Suppressor macrophage treated with lipopolysaccharide for 1 hour (primary cell): ENCODE measurements at places on chromosomes 4 and X.
A peak's percentile ranks its signal among the peaks of the same experiment; 100 is the strongest.

- DNase-seq = no peak
Measured at GRCh38 chr4:140849526-140849925, 93.3 kb upstream of the TBC1D9 start.

DNA sequence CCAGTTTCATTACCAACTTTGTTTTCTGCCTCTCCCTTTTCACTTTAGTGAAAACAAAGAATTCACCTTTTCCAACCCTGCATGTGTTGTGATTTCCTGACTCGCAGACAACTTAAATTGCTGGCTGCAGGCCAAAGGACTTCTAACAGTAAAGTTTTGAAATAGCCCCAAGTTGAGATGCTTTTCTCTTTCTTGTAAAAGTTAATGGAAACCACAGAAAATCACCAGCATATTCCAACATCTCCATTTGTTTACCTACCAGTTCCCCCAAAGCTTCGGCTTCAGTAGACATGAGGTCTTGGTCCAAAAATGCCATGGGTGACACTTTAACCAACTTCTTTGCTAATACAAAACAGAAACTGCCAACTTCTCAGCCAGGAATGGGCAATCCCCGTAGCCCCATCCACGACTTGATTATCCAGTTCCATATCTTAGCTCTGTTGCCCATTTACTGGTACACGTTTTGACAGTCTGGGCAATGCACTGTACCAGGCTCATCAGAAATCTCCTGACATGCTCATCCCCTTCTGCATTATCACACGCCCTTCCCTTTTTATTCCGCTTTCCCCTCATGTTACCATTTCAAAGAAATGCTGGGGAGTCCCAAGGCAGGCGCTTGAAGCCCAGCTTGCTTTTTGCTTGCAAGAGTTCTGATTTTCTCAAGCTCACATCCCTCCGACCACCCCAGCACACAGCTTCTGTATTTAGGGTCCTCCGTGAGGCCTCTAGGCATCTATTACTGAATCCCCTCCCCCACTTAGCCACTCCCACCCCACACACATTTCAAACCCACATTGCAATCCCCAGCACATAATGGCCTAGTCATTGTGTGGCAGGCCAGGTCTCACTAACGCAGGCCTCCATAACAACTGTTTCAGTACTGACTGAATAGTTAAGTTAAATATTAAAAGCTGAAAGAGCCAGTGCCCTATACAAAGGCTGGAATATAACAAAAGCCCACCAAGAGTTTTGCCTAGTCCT, 137.9 kb upstream of the S100G start:
- DNase-seq = no peak

DNA sequence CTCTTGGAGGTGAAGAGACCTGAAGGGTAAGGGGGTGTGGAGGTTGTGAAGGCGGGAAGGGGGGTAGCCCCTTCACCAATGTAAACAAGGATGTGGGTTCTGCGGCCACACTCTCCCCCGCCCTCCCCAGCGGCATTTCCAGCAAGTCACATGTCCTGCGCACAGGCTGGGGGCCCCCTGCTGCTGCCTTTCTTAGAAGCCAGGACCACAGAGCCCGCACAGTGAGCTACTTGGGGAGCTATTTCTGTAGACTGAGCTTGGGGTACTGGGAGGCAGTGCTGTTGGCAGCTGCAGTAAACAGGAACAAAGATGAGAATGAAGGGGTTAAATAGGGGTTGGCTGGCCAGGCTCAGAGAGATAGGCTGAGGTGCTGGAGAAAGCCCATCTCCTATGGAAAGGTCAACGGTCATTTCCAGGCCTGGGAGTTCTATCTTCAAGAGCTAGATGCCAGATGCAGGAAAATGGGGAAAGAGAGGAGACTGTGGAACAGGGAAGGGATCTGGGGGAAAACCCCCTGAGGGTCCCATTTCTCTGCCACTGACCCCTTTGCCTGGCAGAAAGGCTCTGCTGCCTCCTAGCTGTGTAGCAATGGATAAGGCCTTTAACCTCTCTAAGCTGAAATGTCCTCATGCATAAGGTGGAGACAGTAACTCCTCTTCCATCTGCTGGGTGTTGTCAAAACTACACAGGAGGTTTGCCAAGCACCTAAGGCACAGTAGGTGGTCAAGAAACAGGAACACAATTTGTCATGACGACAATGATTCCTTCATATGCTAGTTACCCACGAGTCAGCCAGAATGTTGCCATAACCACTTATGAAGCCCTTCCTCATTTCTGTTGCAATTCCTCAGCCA, 18.5 kb upstream of the PIM2 start:
- DNase-seq = peak; percentile 85

DNA sequence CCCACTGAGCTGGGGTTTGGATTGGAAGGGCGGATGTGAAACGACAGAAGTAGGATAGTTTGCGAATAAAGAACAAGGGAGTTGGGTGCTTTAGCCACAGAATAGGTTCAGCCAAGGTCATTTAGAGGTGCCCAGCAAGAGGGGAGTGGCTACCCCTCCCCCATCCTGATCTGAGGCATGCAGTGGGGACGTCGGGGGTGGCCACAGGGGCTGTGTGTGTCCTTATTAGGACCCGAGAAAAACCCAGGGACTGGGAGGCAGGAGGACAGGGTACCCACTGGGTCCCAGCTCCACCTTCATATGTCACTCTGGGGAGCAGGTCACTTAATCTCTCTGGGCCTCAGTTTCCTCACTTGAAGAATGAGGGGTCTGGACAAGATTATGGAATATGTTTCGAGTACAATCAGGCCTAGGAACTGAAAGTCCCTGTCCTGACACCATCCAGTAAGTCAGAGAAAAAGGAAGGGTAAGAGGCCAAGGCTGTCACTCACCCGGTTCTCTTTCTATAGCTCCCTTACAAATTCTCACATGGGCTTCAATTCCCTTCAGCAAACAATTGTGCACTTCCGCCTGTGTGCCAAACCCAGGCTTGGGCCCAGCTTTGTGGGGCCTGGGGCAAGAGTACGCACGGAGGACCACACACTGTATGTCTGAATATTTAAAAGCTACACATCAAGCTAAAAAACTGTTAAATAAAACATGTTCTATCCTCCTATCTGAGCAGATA, 4.2 kb upstream of the NYX start:
- DNase-seq = peak; percentile 54

DNA sequence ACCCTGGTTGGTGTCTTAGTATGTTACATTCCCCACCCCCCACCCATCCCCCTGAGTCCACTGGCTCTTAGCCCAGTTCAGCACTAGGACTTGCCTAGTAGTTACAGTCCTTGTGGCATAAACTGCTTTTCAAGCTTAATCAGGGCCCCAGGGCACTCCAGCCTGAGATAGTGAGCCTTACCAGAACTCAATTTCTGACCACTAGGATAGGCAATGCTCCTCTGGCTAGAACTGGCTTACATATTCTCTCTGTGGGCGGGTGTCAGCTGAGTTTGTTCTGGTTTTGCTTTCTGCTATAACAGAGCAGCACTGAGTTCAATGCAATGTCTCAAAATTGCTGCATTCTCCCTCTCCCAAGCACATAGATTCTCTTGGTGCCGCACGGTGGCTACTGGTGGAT, 391.4 kb upstream of the DIPK2B start:
- DNase-seq = peak; percentile 44

GRCh38 chr4:104826171-104826570, 320.5 kb upstream of the TET2 start:
- DNase-seq = no peak

DNA sequence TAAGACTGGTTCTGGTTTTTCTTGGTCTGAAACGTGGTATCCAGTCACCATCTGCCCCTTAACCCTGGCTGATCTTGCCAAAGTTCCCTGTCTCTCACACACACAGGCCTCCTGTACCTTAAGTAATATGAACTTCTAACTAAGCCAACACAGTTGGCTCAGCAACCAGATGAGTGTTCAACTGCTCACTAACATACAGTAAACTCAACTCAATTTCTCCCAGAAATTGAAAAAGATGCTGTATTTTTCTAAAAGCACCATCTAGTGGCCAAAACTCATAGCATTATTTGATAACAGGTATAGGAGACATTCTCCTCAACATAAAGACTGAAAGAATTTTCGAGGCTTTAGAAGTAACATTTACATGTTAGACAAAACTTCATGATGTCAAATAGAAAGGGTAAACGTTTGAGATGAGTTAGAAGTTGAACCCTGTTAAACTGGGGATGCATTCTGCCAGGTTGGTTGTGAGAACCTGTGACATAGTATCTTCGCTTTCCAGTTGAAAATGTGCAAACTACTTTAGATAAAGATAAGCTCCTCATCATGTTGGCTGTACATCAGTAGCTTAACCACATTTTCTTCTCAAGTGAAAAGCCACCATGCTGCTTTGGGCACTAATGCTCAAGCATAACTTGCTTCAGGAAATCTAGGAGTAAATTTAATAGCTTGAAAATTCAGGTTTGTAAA, 31.2 kb downstream of the CCNI start:
- peak; percentile 63 for DNase-seq

DNA sequence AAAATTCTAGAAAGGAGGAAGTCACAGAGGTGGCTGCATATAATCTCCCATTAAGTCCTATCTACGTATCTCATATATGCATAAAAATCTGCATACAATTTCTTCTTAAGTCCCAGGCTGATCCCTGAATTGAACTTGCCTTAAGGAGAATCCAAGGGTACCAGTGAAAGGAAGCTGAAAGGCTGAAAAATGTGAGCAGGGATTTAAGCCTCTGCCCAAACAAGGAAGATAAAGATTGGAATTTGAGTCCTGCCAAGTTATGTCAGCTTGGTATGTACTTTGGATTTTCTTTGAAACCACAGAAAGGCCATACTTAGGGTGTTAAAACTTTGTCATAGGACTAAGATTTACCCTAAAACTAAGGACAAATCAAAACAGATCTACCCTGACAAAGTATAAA, 26.5 kb upstream of the GEMIN8 start:
- DNase-seq = no peak

DNA sequence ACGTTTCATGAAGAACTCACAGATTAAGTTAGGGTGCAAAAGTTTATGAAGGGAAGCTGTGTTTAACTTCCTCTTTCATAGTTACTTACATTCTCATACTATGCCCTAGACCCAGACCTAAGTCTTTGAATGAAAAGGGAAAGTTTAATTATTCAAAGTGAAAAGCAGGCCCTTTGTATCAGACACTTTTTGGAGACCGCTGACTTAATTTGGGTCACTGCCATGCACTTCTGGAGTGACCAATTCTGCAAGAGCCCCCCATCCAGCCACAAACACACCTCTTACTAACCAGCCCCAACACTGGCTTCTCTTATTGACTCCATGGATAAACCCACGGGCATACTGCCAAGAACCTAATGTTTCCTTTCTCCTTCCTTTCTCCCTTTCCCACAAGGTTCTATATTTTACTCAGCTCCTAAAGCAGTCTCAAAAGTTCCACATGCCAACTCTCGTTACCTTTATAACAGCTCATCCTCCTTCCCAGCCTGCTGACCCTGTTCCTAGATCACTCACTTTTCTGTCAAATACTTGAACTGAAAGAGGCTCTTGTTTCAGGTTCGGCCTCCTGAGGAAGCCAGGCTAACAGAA, 34.5 kb downstream of the ABCE1 start:
- peak; percentile 34 for DNase-seq

DNA sequence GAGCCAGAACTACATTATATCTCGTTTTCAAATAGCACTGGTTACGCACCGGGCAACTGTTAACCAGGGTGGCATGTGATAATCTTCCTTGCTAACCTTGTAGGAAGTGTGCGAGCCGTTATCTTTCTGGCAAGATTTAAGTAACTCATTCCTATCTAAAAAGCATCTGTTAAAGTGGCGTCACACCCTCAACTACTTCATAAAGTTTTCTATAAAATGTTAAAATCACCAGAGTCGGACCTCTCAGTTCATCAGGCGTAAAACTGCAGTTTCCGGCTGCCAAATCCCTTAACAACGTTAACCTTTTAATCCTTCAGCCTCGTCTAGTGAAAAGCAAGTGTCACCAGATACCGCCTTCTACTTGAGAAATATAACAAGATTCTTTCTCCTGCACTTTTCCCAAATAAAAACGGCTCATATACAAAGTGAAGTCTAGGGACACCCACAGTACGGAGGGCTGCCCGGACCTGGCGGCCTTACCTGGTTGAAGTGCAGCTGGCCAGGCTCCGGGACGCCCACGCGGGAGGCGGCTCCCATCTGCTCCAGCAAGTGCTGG, 1.2 kb downstream of the SLC39A8 start:
- DNase-seq = no peak

DNA sequence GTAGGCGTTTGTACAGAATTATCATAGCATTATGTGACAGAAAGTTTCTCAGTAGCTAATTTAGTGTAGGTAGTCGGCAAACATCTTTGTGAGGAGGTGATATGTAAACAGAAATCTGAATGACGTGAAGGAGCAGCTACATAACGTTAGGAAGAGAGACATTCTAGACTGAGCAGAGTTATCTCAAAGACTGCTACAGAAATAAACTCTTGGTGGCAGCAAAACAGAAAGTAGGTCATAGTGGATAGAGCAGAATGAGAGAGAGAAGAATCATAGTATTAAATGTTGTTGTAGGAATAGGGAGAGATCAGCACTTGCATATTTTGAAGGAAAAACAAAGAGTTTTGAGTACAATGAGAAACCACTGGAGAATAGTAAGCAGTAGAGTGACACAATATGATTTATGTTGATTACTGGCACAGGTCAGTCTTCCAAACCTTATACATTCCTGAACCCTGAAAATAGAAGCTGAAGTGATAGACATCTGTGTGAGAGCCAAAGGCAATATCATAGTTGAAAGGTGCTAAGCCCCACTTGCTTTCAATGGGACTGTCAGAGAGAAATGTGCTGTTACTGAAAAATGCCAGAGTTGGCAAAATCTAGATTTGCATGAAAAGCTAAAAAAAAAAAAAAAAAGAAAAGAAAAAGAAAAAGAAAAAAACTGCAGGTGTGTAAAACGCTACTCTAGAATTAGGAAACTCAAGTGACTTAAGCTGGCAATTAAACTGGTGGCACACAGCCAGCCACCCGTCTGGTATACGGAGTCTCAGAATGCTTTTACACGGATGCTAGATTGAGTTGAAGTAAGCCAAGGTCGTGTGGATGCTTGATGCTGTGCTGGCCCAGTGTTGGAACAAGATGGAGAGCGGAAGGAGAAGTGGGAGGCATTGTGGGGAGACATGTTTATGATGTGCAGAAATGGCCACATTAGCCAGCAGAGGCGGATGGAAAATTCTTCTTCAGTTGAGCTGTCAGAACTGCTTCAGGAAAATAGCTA, 750.2 kb upstream of the HS3ST1 start:
- no peak for DNase-seq

DNA sequence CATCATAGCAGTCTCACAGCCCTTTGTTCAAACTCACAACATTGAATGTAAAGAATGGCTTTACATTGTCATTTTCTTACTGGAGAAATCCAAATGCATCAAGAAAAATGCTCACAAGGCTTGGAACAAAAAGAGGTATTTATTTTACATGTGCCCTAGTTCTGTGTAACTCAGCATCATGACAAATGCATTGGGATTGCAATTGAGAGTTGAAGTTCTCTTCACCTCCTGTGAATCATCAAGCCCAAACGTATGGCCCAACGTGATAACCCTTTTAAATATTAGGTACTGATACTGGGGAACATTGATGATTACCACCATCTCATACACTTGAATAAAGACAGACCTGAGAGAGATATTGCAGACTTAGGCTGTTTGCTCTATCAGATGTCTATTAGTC, 61.6 kb downstream of the GASK1B start:
- DNase-seq = no peak

DNA sequence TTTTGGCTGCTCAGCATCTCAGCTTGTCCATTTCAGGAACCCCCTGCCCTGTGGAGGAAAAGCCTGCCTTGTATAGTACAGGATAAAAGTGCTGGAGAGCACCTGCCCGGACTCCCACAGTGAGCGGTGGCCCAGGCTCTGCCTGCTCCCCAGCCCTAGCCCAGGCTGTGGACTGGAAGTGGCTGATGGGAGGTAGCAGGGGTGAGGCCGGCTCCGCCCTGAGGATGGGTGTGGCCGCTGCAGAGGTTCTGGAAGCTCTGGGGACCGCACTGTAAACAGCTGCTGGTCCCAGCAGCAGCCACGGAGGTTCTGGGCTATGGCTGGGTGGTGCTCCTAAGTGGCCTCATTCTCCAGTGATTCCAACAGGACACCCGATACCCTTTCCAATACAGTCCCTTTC, 56.6 kb upstream of the HELT start:
- no peak for DNase-seq
